ENCODE measurements at places on chromosomes 4 and X.

- no peak for DNase-seq
Observed at GRCh38 chr4:47672696-47673095, 165.2 kb downstream of the CORIN start.

DNA sequence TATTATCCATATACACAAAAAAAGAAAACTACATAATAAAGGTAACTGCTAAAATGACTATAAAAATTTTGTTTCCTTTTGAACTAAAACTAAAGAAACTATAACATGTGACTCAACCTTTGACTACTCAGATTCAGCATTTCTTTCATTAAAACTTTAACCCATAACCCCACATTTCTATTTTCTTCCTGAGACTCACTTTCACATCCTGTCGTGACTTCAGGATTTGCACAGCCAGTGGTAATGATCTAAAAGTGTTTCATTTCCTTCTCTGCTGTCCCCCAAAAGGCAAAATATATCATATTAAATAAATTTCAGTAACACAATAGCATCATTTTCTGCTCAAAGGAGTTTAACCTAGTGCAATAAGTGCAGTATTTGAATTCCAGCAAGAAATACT lies 1022.4 kb upstream of the DIAPH2 start:
- no peak for DNase-seq

DNA sequence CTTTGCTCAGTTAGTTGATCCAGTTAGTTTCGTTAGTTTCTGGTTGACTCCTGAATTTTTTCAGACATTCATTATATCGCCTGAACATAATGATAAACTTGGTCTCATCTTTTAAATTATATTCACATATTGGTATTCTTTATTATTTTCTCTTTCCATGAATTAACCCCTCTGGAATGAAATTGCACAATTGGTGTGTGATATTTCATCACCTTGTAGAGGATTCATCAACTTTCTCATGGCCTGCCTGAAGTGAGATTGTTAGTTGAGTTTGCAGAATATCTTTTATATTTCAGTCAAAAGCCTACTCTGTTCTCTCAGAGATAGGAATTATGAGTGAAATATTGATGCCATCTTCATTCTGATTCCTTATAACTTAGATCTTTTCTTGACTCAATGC lies 1160.6 kb upstream of the AGA start:
- DNase-seq, result no peak

- DNase-seq, result no peak
Observed at GRCh38 chr4:3746701-3747580, 19.2 kb upstream of the ADRA2C start.

Data from left renal pelvis (tissue), 4 donors.